Stimulated activated CD4-positive, alpha-beta T cell treated with anti-CD3 and anti-CD28 coated beads, Interleukin-4, amount 100 ng/mL, for 48 hours (primary cell): ENCODE measurements at places on chromosomes 12 and 14.

DNA sequence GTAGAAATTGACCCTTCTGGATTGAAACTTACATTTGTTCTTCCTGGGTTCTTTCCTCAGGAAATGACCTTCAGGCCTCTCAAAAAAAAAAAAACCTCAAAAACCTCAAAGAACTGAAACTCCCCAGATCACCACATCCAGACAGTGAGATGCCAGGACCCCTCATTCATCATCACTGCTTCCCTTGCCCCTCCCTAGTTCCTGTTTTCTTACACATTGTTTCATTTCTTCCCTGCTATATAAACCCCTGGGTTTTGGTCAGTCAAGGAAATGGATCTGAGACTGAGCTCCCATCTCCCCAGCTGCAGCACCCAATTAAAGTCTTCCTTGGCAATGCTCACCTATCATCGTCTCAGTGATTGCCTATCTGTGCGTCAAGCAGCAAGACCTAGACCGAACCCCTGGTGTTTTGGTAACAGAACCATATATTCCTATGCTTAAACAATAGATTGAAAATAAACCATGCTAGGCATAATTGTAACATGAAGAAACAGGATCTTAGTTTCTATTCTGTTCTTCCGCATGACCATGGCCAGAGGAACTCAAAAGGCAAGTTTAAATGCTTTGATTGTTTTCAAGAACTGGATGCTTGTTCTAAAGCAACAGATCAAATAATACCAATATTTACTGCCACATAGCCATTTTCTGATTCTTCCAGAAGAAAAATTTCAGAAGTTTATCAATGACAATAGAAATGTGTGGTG is 108.0 kb upstream of the MAX start:
- no peak for DNase-seq

DNA sequence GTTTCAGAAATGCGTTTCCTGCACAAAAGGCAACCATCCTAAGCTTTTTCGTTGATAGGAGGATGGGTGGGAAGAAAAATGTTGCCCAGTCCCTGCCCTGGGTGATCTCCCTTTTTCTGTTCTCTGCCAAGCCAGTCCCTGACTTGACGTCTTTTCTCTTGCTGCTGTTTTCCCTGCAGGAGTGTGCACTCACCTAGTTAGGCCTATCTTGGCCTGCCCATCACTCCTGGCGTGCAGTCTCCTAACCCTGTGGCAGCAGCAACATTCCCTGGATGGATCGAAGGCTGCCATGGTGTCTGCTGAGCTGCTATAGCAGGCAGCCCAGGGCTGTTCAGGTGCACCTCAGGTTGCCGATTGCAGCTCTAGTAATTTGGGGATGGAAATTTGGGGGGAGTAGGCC is 1.2 kb downstream of the UNC119B start:
- DNase-seq = no peak

DNA sequence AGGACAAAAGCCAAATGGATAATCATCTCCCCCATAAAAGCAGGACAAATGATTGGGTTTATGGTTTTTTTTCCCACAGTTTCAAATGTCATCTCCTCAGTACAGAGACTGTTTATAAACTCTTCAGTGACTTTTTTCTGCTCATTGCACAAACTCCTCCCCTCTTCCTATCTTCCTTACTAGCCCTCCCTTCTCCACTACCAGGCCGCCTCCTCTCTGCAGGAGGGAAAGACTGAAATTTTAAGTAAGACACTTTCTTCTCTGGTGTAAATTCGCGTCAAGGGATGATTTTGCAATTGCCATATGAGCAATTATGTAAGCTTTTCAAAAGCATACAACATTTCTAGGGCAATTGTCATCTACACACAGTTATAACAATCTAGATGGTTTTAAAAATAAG is 37.0 kb downstream of the BTG1 start:
- no peak for DNase-seq

DNA sequence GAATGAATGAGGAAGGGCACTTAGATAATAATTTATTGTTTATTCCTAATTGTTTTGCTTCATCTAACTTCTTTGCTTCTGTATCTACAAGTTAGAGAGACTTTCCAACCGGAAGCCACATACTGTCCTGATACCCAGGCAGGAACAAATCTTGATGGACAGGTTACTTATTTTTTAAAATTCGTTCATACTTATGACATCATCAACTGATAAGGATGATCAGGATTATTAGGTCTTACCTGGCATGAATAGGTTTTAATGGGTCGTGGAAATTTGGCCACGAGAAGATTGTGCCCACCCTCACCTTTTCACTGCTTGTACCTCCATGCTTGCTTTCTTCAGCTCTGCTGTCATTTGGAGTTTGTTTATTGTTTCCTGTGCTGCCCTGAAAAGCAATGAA is 39.3 kb downstream of the SNRPF start:
- DNase-seq = no peak

GRCh38 chr12:52352951-52353350 is 14.3 kb downstream of the KRT85 start:
- DNase-seq = no peak

DNA sequence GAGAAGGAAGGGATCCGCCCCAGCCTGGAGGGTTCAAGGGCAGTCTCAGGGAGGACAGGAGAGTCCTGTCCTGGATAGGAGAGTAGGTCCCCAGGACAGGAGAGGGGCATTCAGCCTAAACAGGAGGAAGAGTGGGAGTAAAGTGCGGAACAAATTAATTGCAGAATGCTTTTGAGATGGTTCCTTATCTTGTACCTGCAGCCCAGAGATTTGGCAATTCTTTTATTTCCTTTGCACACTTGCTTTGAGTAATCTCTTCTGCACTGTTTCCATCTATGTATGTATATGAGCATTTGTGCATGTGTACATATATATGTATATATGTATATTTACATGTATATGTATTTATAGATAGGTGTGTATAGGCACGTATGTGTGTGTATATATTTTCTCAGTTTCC is 22.7 kb downstream of the PLEK2 start:
- DNase-seq = no peak

DNA sequence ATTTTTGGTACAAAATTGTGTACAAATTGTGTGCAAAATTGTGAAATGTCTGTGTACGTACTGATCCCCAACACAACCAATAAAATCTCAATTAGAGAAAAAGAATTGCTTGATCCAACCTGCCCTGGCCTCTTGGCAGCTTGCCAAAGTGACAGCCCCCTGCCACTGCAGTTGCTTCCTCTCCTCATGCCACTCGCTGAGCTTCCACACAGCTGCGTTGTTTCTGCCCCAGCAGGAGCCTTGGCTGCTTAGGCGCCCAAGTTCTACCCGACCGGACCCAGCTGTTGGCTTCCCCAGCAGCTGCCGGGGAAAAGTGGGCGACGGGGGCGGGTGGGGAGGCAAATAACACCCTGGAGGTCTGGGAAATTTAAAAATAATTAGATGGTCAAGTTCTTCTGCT is 171.8 kb upstream of the ATF7IP start:
- DNase-seq = no peak

- DNase-seq = no peak
These were observed 9.3 kb downstream of the STAC3 start for GRCh38 chr12:57241402-57242310.

GRCh38 chr12:45727980-45728629 is 1.4 kb upstream of the ARID2 start:
- DNase-seq = no peak

GRCh38 chr12:95440401-95440800 is 33.6 kb upstream of the METAP2 start:
- DNase-seq = no peak

- DNase-seq = no peak
These were observed 260.7 kb upstream of the NOS1 start for GRCh38 chr12:117622087-117622486.

DNA sequence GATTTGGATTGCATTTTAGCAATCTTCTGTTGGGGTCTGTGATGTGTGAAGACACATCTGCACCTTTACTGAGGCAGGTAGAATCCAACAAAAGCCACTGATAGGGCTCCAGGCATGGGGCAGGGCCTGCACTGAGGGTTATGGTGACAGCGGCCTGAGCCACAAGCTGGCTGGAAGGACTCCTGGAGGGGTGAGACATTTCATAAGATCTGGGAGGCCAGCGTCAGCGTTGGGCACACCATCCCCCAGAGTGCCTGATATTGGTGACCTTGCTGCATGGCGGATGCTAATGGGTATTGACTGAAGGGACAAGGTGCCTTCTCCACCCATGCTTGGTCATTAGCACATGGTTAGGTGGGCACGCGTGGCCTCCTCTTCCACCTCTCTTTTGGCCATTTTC is 187.6 kb downstream of the CACNA1C start:
- no peak for DNase-seq

GRCh38 chr14:80047761-80048160 is 163.5 kb downstream of the DIO2 start:
- DNase-seq = no peak

- no peak for DNase-seq
These were observed 103.9 kb downstream of the TGFB3 start for GRCh38 chr14:75877884-75878283.

DNA sequence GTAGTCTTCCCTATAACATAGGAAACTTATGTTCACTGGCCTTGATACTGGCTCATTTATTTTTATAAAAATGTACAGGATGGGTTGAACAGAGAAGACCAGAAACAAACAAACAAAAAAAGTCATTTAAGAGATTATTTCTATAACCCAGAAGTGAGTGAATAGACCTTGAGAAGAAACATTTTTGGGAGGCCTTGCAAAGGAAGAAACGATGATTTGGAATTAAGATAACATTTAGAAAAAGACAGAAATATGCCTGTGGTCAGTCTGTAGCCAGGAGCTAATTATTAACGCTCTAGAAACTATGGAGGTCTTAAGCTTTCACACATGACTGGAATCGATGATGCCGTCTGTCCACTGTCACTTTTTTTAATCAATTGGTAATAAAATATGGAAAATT is 264.0 kb downstream of the EGLN3 start:
- DNase-seq = no peak

- DNase-seq = no peak
These were observed 238.4 kb upstream of the USP15 start for GRCh38 chr12:62021808-62022207.

GRCh38 chr12:78534311-78534710 is 330.3 kb upstream of the SYT1 start:
- no peak for DNase-seq
